ENCODE measurements at places on chromosomes 6 and 20. TPM values are rescaled to one million over a fixed set of nuclear protein-coding genes. Genes with fewer than 3 reads are reported as not detected.
A peak's percentile ranks its signal among the peaks of the same experiment; 100 is the strongest.

DNA sequence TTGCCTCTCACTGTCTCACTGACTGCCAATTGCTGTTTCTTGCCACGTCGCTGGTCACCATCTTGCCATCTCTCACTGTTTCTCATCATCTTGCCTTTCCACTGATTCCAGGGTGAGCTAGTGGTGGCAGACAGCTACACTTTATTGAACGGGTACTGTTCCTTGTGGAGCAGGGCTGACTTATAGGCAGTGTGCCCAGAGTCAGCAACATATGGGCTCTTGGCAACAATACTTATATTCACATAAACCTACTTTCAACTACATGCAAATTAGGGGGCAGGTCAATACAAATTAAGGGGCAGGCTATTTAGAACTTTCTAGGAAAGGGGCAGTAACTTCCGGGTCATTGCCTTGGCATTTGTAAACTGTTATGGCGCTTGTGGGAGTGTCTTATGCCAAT is 186.2 kb upstream of the SYNDIG1 start:
- DNase-seq, result no peak

DNA sequence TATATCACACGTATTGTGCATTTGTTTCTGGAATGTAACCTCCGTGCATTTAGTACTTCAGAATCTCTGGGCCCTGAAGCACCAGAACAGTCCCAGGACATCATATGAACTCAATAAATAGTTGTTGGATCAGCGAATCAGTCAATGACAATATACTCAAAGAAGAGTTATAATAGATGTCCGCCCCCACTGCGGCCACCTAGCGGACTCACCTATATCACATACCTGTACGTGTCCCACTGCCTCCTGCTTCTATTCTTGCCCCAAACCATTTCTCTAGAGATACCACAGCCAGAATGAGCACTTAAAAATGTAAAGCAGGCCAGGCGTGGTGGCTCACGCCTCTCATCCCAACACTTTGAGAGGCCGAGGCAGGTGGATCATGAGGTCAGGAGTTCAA is 73.9 kb downstream of the DCDC2 start:
- no peak for DNase-seq

DNA sequence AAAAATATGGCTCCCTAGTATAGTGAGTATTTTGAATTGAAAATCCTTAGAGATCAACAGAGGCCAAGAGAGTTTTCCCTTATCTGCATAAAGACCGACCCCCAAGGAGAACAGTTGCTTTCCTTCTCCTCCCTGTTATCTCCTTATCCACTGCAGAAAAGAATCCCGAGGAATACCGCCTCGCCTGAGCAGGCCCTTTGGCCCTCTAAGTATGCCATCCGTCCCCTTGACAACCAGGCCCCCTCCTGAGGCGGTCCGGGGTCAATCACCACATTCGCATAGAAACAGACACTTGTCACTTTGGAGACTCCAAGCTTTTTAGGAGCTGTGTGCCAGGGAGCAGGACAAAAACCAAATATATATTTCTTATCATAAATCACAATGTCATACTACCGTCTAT is 15.9 kb upstream of the GGTLC1 start:
- DNase-seq, result no peak

DNA sequence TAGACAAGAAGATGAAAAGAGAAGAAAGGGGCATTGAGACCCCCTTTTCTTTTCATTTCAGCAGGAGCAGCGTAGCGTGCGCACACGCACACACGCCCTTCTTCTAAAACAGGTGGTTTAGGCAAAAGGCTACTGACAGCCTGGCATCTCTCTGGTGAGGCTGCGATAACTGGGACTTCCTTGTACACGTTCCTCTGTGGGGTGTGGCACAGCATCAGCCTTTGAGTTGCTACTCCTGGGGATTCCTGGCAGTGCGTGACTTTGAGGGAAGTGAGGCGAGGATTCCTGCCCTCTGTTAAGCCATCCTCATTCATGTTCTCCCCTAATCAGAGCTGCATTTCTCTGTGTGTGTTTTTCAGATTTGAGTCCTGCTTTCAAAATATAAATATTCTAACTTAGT is 94.7 kb downstream of the TMEM170B start:
- DNase-seq, result peak; percentile 71

DNA sequence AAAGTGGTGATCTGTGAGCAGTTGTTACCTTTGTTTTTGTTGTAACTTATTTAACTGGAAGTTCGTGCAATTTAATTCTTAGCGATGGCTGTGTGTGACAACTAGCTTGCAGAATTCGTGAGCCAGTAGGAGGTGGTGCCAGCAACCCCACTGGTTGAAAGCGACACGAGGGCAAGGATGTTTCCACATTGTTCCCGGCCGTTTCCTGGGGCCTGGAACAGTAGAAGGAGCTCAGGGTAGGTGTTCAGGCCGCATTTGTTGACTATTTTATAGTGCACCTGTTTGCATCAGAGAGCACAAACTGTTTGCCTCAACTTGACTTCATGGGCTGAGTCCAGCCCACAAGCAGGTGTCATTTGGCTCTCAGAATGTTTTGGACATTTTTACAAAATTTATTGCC is 112.1 kb upstream of the PTPN1 start:
- DNase-seq, result no peak

DNA sequence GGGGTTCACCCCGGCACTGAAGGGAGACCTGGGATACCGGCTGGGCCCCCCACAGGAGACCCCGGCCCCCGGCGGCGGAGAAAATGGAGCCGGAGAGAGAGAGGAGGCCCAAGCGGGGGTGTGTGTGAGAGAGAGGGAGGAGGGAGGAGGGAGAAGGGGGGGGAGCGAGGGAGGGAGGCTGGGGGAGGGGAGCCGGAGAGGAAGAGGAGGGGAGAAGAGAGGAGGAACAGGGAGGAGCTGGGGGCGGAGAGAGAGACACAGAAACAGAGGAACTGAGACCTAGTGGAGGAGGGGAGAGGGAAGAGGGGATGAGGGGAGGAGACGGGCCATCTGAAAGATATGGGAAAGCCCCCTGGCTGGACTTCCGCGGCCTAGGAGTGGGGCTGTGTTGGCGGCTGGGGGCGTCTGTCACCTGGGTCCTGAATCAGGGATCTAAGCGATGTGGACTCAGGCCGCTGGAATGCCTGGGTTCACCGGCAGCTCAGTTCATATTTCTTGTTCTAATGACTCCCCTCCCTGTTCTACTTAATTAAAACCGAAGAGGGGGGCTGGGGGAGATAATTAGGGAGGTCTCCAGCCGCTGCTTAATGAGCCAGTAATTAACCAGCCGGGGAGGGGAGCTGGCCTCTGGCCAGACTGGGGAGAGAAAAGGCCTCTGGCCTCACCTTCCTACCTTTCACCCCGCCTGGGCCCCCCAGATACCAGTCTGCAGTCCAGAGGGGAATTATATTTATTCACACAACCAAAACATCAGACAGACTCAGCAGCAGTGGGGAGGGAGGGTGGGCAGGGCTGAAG is at the start of gene PBX2:
TSS of gene PBX2 (minus strand) at position 149 of the 798 bp plus-strand sequence. CDS start 287 bp downstream, outside the sequence.
- peak; percentile 95 for DNase-seq

- DNase-seq, result no peak
Measured at GRCh38 chr6:166633732-166634535, 6.9 kb upstream of the RPS6KA2 start.

DNA sequence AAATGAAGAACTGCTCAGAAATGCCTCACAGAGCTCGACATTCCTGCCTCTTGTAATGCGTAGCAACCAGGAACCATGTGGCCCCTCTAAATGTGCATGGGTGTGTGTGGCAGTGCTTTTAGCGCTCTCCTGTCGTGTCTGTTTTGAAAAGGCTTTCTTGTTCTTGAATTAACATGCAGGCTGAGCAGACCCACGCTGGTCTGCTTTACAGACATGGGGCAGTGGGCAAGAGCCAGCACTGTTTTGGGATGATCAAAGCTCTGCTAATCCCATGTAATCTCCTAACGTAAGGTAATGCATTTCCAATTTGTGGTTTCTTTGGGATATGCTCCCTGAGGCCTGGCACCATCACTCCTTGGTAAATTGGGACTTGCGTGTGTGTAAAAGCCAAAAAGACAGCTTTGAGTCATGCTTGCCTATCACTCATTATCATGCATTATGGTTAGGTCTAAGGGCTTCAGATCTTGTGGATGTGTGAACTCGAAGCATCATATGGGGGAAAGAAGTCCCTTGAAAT is 11.8 kb downstream of the RIPOR2 start:
- DNase-seq, result no peak

- DNase-seq, result no peak
Measured at GRCh38 chr6:130575971-130576370, 210.2 kb downstream of the TMEM200A start.

OSTM1 gene
- 26.1 TPM for total RNA-seq

TSPO2 gene
- total RNA-seq, result not detected

LY86 gene
- total RNA-seq, result 0.27 TPM

F13A1 gene
- total RNA-seq, result 8.5 TPM

REM1 gene
- 0.08 TPM for total RNA-seq

SNX21 gene
- 19.3 TPM for total RNA-seq

ANGPT4 gene
- not detected for total RNA-seq

All from hepatocyte (in vitro differentiated cells).